Putamen (tissue), 1 donor: ENCODE measurements at places on chromosomes 1 and 21.

DNA sequence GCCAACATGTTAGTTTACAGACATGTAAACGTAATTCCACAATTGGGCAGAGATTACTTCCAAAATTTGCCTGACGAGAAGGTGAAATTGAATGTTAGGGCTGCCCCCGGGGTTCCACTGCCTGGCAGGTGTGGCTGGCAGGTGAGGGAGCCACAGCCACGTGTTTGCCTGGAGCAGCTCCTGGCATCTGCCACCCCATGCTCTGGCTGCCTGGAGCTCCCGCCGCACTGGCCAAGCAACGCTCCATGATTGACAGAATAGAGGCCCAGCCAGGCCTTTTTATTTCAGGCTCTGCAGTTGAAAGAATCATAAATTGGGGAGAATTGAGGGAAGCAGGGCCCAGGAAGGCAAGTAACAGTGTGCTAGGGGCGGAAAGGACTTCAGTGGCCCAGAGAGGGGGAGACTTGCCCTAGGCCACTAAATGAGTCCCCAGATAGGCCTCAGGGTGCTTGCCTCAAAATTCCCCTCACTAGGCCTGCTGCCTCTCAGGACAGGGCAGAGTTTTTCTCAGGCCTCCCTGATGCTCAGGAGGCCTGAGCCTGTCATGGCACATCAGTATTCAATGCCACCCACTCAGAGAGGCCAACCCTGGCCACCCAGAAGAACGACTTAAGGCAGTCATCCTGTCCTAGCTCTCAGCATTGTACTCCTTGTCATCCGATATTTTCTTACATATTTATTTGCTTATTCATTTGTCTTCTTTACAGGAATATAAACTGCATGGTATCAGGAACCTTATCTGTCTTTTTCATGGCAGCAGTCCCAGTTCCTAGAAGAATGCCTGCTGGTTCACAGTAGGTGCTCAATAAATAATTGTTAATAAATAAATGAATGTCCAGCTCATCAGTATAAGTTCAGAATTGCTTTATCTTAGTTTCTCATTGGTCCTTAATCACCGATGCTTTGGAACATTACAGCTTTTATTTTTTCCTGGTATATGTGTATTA, 16.6 kb upstream of the S1PR1 start:
- DNase-seq = no peak

DNA sequence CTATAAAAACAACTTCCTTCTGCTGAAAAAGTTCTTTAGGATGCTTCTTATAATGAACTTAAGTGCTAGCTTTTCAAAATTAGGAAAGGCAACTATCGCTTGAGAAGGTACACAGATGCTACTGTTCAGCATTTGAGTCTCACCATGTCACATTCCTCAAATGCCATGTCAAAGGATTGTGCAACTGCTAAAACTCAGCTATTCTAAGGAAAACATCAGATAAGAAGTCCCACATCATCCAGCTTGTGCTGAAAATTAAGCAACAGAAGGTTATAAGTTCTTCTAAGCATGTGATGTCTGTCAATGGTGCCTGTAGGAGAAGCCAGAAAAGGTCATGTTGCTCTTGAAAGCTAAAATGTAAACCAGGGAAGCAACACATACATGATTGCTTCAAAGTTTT, 36.5 kb downstream of the MCOLN2 start:
- DNase-seq = no peak

DNA sequence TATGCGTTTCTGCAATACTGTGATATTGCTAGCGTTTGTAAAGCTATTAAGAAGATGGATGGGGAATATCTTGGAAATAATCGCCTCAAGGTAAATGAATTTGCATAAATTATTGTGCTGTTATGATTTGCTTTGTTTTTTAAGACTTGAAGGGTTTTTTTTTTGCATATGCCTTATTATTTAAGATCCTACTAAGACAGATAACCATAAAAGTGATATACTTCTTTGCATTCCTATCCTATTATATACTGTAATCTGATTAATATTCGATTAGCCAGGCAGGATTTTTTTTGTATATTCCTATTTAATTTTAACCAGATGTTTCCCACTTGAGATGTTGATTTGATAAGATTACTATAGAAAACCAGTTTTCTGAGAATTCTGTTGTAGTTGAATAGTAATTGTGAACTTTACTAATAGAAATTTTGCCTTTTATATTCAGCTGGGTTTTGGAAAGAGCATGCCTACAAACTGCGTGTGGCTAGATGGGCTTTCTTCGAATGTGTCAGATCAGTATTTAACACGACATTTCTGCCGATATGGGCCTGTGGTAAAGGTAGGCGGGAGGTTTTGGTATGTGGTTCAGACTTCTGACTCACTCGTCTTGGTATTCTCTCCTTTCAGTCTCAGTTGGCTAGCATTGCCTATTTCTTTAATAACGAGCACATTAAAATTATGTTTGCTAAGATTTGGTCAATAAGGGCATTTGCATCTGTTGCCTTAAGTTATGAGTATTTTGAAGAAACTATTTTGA, 56.8 kb downstream of the ZBTB17 start:
- DNase-seq = no peak

- DNase-seq = peak; percentile 8
Measured at GRCh38 chr1:215637041-215637573, 70.0 kb downstream of the KCTD3 start.

GRCh38 chr1:203776636-203777035, 11.7 kb downstream of the LAX1 start:
- DNase-seq = peak; percentile 72

DNA sequence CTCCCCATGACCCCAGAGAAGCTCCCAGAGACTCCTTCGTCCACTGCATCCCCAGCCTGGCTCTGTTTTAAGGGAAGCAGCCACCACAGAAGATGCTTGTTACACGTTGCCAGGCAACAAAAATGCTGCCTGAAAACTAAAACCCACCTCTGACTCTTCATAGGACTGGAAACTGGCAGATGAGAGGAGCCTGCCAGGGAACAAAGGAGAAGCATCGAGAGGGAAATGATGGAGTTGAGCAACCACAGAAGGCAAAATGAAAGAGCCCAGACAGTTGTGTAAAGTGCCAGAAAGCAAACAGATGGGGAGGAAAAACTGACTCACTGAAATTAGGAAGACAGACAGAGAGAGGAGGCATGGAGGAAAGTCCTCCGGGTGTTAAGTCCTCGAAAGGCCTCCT, 118.4 kb downstream of the KCNN3 start:
- DNase-seq = no peak

DNA sequence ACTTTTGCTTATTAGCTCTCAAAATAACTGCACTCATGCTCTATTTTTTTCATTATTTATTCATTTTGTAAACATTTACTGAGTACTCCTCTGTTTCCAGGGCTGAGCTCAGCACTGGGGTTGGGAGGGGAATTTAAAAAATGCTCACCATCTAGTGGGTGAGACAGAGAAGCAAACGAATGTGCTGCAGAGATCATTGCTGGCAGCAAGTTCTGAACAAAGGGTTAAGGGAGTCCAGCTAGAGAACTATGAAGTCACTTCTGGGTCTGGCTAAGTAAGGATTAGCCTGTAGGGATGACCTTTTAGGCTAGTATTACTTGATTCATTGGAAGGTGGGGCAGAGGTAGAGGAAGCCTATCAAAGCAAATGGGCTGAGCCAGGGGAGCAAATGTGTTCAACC, 99.1 kb upstream of the ZNF644 start:
- no peak for DNase-seq
